ENCODE measurements at places on chromosomes 6 and 20. TPM values are rescaled to one million over a fixed set of nuclear protein-coding genes. Genes with fewer than 3 reads are reported as not detected.

DNA sequence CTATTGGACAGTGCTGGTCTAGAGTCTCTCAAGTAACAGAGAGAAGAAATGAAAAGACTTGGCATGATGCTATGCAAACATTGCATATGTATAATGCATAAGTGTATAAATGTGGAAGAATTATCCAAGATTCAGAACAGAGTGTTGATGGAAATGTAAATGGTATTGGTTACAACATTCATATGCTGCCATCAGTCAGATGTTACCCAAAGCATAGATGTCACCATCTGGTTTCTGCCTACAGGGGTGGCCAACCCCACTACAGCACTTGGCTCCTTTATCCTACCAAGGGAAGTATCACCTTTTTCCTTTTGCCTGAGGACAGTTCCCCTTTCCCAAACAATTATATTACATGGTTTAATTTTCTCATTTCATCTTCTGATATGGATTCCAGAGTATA is 11.9 kb downstream of the POPDC3 start:
- no peak for DNase-seq

DNA sequence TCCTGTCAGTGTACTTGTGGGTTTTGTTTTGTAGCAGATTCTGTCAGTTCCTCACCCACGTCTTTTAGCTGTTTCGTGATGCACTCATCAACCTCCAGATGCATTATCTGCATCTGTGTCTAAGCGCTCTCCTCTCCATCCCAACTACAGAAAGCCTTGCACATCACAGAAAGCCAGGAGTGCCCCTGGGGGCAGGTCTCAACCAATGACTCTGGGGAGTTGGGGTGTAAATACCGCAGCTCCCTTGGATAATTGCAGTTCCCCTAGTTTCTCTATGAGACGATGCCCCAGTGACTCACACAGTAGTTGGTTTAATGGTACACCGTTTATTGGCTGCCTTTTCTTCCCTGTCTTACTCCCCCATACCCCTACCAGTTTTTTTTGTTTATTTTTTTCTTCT is 158.1 kb downstream of the SOX4 start:
- DNase-seq: no peak

- DNase-seq: no peak
These were observed 5.9 kb downstream of the SPAG4 start for GRCh38 chr20:35621560-35621946.

HAO1 gene
- not detected for total RNA-seq
